NCI-H1694 (cell line): ENCODE measurements at places on chromosomes 7 and 10.

- no peak for DNase-seq
Observed at GRCh38 chr10:37289833-37290464, 164.6 kb downstream of the ANKRD30A start.

GRCh38 chr7:97018791-97019531 is 5.7 kb downstream of the DLX5 start:
- DNase-seq: no peak

DNA sequence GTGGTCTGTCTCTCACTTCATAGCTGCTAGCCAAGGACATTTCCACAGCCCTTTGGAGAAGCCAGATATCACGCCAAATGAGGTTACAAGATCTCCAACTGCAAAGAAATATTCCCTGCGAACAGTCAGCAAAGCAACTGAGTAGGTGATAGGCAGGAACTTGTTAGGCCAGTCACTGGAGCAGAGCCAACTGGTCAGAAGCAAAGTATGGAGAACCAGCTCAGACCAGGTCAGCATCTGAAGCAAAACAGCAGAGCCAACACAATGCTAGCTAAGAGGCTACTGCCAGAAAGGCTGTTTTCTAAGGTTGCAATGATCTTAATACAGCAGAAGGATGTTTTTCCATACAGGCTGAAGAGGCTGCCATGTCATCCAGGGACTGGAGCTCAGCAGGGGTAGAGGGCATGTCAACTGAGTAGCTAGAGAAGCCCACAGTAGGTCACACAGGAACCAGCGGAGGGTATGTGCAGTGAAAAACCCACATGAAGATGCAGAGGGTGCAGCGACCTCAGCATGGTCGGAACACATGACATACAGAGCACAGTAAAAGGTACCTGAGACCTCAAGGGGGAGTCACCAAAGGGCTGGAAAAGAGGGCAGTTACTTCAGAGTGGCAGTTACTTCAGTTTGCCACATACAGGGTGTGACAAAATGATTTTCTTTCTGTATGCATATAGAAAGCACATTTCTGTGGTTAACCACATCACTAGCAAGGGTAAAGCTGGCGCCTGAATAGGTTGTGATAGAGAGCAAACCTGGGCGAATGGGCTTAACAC is 8.9 kb downstream of the SEC31B start:
- DNase-seq: no peak

DNA sequence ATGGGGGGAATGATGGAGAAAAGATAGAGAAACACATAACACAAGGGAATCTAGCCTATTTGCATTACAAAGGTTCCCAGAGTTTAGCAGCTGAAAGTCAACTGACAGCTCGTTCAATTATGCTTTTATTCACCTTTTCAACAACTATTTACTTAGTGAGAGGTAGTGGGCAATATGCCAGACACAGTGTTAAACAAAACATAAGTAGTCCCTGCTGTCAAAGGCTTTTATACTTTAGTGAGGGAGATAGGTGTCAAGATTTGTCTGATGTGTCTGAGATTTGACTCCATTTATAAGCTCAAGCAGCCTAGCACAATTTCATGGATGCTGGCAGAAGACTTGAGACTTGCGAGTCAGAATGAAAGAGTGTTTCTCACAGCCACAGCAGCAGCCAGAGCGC is 549.0 kb upstream of the VSTM2A start:
- no peak for DNase-seq

- DNase-seq: no peak
Observed at GRCh38 chr7:103887853-103888602, 101.4 kb downstream of the RELN start.
